ENCODE measurements at places on chromosomes 12 and 14.

DNA sequence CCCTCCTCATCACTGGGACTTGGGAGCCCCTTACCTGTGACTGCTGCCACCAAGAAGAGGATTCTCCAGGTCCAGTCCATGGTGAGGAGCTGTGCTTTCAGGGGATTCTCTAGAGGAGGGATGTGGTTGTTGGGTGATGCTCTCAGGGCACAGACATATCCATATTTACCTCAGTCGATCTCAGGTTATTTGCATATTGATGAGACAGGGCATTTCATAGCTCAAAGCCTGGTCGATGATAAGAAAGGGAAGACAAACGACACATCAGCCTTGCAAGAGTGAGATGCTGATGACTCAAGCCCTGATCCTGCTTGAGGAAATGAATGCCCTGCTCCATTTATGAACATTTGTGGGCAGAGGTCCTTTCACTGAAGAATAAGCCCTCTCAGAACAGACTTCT lies 981.0 kb downstream of the TMEM121 start:
- DNase-seq: no peak

GRCh38 chr12:118311666-118312065 lies 61.0 kb downstream of the TAOK3 start:
- DNase-seq: no peak

- no peak for DNase-seq
These were observed 12.5 kb upstream of the AVPR1A start for GRCh38 chr12:63163541-63163940.

DNA sequence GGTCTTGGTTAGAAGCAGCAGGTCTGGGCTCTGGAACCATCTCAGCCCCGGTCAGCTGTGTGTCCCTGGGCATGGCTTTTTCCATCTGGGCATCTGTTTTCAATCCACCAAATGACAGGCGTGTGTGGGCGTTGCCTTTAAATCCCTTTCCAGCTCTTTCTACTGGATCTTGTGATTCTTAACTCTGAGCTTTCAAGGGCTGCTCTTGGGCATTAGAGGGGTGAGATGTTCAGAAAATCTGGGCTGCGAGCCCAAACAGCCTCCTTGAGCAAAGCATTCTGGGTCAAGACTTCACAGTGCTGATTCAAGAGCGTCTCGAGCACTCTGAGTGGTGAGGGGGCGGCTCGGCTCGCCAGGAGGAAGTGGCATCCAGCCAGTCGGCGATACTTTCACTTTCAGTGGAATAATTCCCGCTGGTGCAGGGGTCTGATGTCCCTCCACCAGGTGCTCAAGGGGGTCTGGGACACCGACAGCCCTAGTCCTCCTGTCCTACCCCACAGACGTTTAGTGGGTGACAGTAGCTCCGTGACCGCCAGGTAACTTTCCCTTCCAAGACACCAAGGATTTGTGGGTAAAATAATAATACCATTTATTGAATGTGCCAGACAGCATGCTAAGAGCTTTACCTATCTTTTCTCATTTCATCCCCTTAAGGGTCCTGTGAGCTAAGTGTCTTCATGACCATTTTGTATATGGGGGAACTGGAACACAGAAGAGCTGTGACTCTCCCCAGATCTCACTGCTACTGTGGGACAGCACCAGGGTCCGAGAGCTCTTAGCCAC lies 114.0 kb downstream of the PLXNC1 start:
- DNase-seq: peak; percentile 54

DNA sequence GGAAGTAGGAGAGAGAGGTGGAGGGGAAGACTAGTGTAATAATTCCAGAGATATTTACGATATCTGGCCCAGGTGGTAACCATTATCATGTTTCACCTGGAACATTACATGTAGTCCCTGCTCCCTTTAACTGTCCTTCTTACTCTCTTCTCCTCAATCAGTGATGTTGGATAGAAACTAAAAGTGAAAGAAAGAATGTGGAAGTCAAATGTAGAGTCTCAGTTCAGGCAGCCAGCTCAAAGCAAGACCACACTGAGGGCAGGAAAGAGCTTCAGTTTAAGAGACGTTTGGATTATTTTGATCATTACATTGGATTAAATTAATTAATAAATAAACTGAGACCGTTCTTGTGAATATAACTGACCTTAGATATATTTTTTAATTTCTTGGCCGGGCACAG lies 594.4 kb downstream of the FLRT2 start:
- DNase-seq: no peak

DNA sequence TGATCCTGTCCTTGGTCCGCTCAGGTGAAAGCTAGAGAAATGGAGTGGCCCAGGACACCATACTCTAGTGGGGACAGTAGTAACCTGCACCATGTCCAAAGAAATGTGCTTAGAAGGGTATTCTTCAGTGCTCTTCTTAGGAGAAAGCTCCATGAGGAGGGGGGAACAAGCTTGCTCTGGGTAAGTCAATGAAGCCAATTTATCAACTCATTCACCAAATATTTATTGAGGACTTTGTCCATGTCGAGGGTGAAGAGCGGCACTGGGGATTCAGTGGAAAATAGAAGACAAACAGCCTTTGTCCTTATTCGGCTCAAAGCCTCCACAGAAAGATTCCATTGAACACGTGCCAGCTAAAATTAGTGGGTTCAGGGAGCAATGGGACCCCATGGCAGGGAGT lies 677.8 kb downstream of the BCL11B start:
- no peak for DNase-seq

DNA sequence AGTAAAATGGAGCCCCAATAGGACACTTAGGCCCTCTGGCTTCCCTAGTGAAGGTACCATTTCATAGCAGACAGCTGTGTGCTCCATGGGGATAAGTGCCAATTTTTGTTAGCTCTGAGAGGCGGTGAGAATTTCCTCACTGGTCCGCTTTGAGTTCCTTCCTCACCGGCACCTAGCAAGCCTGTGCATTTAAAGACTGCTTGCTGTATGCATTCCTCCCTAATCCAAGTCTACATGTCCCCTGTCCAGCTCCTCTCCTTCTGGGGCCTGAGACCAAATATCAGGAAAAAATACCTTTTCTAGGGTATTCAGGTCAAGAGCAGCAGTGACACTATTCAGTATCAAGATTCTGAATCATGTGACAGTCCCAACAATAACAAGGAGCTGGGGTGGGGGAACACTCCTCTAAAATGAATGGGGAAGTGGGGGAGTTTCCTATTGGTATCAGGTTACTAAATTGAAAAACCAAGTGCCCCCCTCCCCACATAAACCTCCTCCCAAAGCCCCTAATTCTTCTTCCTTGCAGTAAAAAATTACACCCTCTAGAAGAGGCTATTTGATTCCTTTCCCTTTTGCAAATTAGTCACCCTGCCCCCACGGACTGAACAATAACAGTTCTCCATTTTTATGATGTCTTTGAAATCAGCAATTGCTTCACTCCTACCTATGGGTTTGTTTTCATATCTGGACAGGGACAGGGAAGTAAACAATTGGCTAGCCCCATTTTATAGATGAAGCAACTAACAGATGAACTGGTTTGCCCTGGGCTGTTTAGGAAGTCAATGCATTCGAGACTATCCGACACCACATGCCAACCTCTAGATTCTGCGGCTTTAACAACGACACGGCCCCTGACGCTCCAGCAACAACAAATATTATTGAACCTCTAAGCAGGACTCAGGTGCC lies 28.9 kb downstream of the BCL11B start:
- no peak for DNase-seq

- DNase-seq: peak; percentile 38
These were observed at the start of gene KIF5A for GRCh38 chr12:57549909-57550640. TSS of gene KIF5A (plus strand) at chr12:57550044. CDS start at chr12:57550272, 228 bp downstream.

DNA sequence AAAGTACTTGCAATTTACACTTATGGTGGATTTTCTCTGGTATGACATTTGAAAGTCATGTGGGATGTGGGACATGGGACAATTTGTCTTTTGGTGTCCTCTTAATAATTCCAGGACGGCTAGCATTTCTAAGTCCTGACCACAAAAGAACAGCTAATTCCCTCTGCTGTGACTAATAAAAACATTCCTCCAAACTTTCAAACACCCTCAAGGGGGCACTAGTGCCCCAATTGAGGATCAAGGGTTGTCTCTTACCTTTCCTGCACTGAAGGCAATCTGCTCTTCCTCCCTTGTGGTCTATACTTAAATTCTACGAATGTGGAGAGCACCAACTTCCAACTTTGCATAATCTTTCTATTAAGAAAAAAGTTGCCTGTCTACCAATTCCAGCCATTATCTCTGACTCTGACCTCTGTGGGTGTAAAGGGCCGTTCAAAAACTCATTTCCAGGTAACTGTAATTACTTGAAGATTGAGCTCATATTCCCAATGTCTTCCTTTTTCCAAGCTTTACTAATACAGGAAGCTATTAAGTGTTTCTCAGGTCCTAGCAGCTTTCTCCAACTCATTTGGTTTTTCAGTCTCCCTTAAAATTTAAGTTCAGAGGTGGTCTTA lies 210.2 kb downstream of the PTPRO start:
- peak; percentile 24 for DNase-seq

GRCh38 chr12:12445165-12445881 lies 88.4 kb downstream of the BORCS5 start:
- no peak for DNase-seq

GRCh38 chr12:104741077-104741476 lies 217.0 kb downstream of the SLC41A2 start:
- DNase-seq: no peak

- DNase-seq: no peak
These were observed 149.9 kb upstream of the FKBP4 start for GRCh38 chr12:2644683-2645405.

DNA sequence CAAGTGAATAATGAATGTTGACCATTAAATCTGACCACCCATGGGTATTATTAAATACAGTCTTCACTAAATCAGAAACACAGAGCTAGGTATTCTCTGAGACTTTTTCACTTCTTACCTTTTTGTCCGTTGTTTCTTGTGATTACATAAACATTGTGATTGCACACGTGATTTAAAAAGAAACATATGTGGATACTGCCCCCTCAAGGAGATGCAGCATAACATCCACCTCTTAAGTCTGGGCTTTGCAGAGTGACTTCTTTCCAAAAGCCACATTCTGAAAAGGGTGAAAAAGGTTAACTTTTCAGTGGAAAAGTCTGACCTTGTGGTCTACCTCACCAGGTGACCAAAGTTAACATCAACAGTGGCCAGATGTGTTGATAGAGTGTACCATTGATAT lies 185.5 kb upstream of the FAR2 start:
- DNase-seq: no peak

GRCh38 chr14:51432302-51432948 lies 192.4 kb downstream of the TMX1 start:
- no peak for DNase-seq

DNA sequence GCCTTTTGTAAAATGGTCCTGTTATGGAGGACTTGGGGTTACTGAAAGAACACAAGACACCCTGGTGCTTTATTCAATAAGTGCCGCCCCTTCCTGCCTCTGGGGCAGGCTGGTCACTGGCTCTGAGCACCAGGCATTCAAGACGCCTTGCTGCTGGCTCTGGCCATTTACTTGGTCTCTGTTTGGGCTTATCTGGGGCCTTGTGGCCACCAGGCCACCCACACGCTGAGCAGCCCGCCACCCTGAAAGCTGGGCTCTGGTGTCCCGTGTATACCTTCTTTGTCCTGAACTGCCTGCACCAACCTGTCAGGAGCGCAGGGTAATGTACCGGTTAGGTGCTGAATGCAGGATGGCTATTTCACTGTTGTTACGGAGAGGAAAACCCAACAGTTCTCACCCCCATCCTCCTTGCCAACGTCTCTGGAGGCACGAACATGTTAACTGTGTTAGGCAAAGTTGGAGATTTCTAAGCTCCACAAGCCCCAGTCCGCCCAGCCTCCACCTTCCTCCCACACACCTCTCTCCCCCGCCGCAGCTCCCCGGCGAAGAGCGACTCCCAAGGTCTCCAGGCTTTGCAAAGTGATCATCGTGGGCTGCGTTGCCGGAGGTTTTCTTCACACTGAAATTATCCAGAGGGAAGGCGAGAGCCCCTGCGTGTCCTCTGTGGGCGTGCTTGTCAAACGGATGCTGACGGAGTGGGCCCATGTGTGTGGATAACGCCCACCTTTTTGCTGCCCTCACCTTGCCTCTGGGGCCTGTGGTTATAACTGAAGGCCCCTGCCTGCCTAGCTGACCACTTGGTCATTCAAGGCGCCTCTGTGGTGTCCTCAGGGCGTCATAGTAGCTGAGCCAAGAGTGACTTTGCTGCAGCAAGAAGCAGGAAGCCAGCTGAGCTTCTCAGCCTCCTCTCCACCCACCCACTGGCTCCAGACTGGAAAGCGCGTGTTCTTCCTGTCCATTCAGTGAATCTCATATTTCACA lies 18.8 kb upstream of the BEGAIN start:
- DNase-seq: no peak
